ENCODE measurements at places on chromosomes 1 and 21. TPM values are rescaled to one million over a fixed set of nuclear protein-coding genes. Genes with fewer than 3 reads are reported as not detected.

DNA sequence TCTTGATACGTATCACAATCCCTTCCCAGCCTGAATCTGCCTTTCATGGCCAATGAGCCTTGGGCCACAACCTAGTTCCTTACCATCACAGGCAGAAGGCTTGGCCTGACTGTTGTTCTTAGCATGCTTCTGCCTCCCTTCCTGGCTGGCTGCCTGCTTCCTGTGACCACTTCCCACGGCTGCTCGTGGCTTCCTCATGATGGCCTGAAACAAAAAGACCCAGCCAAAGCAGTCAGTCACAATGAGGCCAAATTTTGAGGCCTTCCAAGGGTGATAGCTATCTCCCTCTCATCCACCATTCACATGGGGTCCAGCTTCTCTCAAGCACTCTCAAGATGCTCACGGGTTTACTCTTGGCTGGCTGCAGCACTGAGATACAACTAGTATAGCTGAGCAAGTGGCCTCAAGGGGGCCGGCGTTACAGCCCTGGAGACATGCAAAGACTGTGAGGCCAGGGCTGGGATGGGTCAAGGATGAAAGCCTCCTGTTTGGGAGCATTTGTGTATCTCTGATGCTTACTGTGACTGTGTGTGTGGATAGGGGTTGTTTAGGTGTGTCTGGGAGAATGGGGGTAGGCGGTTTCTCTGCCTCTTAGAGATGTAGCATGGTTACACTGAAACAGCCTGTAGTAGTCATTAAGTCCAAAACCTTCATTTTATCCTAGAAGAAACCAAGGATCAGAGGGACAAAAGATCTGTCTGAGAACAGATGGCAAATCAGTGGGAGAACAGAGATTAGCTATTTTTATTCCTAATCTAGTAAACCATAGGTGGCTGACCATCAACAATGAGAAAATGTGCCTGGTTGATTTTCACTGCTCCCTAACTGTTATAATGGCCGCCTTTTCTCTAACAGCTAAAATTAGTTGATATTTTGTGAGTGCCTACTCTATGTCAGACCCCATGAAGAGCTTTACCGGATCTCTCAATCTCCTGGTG is 5.4 kb upstream of the TOE1 start:
- no peak overlapping the region for H3K27ac ChIP-seq
- no peaks in the 10 kb centered on the region for H3K27me3 ChIP-seq
- no peaks in the 10 kb centered on the region for H3K4me1 ChIP-seq
- no peak for DNase-seq
- H3K4me3 ChIP-seq, result no peak overlapping the region
- H3K36me3 ChIP-seq, result peaks cover 5% of the 10 kb centered on the region

- H3K4me3 ChIP-seq, result no peak overlapping the region
- no peak for DNase-seq
- H3K27me3 ChIP-seq, result no peaks in the 10 kb centered on the region
- H3K4me1 ChIP-seq, result no peaks in the 10 kb centered on the region
- no peaks in the 10 kb centered on the region for H3K36me3 ChIP-seq
Measured at GRCh38 chr1:162950187-162950586, 89.2 kb upstream of the CCDC190 start.

DNA sequence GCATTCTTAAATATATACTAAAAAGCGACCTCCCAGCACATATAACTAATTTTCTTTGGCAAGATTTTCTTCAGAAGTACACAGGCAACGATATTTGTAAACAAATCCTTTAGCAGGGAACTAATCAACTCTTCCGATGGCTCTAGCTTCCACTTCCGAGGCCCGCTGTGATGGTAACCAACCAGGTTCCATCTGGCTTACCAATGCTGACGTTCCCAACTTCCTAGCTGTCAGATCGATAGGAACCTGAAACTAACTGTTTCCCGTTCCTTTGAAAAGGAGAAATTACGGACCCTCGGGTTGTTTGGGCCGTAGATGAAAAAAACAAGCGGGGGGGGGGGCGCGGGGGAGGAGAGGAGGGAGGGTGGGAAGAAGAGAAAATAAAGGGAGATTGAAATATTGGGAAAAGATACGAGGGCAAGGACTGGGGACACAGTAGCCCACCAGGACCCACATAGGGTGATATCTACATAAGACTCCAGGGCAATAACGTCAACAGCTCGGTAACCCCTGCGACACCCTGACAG is 513 bp downstream of the GTF2B start:
- peaks cover 3% of the 10 kb centered on the region for H3K4me1 ChIP-seq
- peak overlapping the region; percentile 93 for H3K27ac ChIP-seq
- H3K36me3 ChIP-seq, result peaks cover 3% of the 10 kb centered on the region
- H3K27me3 ChIP-seq, result no peaks in the 10 kb centered on the region
- DNase-seq, result peak; percentile 55

DNA sequence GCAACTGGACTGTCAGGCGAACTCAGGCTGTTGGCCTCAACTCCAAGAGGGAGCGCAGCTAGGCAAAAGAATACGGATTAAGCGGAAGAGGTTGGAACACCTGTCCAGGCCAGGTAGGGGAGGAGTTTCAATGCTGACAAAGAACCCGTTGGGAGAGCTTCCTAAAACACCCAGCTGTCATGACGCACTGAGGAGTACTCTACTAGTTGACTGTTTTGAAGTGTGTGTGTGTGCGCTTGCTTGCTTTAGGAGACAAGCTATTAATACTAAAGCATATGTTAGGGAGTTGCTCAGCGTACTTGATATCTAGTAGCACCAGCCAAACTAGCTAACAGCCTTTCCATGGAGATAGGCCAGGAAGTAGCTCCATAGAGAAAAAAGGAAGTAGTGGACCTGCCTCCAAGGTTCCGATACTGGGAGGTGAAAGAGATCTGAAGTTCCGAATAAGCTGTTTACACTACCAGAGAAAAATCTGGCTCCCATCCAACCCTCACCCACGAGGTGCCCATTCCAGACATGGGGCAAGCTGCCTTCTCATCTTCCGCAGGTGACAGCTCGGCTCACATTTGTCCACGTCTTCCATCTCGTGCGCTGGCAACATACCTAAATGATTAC is 974 bp upstream of the FNBP1L start:
- DNase-seq, result peak; percentile 34
- H3K27ac ChIP-seq, result peak overlapping the region; percentile 84
- peaks cover 5% of the 10 kb centered on the region for H3K27me3 ChIP-seq

DNA sequence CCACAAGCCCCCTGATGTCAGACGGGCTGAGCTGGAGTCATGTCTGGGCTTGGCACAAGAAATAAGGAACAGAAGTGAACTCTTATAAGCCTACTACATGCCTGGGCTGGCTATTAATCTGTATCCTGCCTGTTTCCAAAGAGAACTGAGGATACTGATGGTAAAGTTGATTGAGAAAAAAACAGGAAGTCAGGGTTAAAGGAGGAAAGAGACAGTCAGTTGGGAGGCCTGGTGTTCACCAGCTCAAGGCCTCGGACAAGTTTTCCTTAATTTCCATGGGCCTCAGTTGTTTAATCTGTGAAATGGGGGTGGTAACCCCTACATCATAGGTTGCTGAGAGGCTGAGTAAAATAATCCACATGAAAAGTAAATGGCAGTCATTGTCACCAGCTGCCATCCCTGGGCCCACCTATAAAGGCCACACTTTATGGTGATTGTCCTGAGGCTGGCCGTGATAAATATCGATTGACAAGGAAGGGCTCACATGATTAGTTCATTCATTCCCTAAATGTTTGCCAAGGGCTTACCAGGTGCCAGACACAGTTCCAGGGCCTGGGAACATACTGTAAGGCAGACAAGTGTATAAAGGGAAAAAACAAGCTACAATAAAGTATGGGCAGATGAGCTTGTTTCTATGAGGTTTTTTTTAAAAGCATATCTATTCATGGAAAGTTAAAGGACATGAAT is 2.8 kb downstream of the ALDH4A1 start:
- H3K27ac ChIP-seq, result no peak overlapping the region
- no peak for DNase-seq
- H3K27me3 ChIP-seq, result no peaks in the 10 kb centered on the region

Gene CHTOP
- total RNA-seq, result 60.5 TPM

DNA sequence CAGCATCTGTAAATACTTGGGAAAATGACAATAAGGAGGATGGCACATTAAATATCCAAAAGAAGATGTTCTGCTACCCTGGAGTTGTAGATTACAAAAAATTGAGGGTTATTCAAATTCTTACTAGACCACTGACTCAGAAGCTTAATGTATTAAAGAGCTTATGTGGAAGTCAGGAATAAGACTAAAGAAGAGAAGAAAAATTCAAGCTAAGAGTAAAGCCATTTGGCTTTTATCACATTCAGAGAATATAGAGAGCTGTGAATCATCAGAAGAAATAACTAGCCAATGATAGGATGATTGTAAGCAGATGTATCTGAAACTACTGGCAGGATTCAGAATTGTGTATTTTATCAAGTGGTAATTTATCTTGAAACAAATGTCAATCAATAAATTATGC is 237.0 kb downstream of the TBX15 start:
- no peak overlapping the region for H3K27ac ChIP-seq
- DNase-seq, result no peak
- no peaks in the 10 kb centered on the region for H3K36me3 ChIP-seq
- no peaks in the 10 kb centered on the region for H3K4me1 ChIP-seq
- no peaks in the 10 kb centered on the region for H3K27me3 ChIP-seq

GRCh38 chr1:243751506-243751905 is 98.5 kb downstream of the AKT3 start:
- H3K4me3 ChIP-seq, result no peak overlapping the region
- H3K36me3 ChIP-seq, result no peaks in the 10 kb centered on the region
- H3K27me3 ChIP-seq, result no peaks in the 10 kb centered on the region
- no peaks in the 10 kb centered on the region for H3K4me1 ChIP-seq

DNA sequence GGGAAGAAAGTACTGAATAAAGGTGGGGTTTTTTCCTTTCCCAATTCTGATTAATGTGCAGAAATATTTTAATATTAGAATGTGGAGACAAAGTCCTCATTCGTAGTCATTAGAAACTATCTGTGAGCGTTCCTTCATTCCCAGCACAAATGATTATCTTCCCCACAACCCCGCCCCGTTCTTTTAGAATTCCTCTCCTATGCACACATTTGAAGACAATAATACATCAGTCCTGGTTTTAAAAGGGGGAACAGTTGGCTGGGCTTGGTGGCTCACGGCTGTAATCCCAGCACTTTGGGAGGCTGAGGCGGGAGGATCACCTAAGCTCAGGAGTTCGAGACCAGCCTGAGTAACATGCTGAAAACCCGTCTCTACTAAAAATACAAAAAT is 876 bp downstream of the ALDH9A1 start:
- no peaks in the 10 kb centered on the region for H3K27me3 ChIP-seq
- DNase-seq, result no peak
- no peaks in the 10 kb centered on the region for H3K4me1 ChIP-seq
- no peaks in the 10 kb centered on the region for H3K36me3 ChIP-seq
- H3K4me3 ChIP-seq, result peak overlapping the region; percentile 92

GRCh38 chr1:93842750-93843500 is 36.1 kb downstream of the DNTTIP2 start:
- no peak overlapping the region for H3K4me3 ChIP-seq
- no peak for DNase-seq
- H3K27me3 ChIP-seq, result no peaks in the 10 kb centered on the region
- no peaks in the 10 kb centered on the region for H3K4me1 ChIP-seq
- no peaks in the 10 kb centered on the region for H3K36me3 ChIP-seq

Gene LCA5L
- 6.5 TPM for total RNA-seq

Gene VASH2
- total RNA-seq, result 1.7 TPM

- H3K36me3 ChIP-seq, result no peaks in the 10 kb centered on the region
- H3K27ac ChIP-seq, result no peak overlapping the region
- H3K4me3 ChIP-seq, result no peak overlapping the region
- no peak for DNase-seq
- no peaks in the 10 kb centered on the region for H3K27me3 ChIP-seq
Measured at GRCh38 chr1:192977089-192977706, 82.0 kb downstream of the UCHL5 start.

- H3K4me3 ChIP-seq, result no peak overlapping the region
- no peaks in the 10 kb centered on the region for H3K27me3 ChIP-seq
- H3K27ac ChIP-seq, result no peak overlapping the region
- no peaks in the 10 kb centered on the region for H3K4me1 ChIP-seq
- H3K36me3 ChIP-seq, result no peaks in the 10 kb centered on the region
Measured at GRCh38 chr21:14916676-14917141, 148.1 kb downstream of the NRIP1 start.

GRCh38 chr1:40389322-40389803 is 15.8 kb downstream of the SMAP2 start:
- no peak overlapping the region for H3K4me3 ChIP-seq
- H3K27me3 ChIP-seq, result no peaks in the 10 kb centered on the region
- DNase-seq, result no peak

DNA sequence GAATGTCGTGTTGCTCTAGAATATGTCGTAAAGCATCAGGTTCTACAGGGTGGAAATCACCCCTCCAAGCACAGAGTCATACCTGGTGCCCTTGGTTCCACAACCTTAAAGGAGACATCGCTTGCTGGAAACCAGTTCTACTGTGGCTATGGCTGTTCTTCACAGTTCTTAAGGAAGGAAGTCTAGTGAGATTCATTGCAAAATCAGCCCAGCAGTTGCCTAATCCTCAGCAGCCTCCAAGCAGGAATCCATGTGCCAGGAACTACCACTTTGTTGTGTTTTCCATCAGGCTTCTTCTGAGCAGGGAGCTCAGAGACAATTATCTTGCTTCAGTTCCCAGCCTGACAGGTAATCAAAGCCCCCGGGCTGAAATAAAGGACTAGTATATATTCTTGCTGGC is 45.0 kb upstream of the SLC35F3 start:
- no peak overlapping the region for H3K4me3 ChIP-seq
- no peaks in the 10 kb centered on the region for H3K27me3 ChIP-seq
- H3K4me1 ChIP-seq, result no peaks in the 10 kb centered on the region
- no peak for DNase-seq
- no peaks in the 10 kb centered on the region for H3K36me3 ChIP-seq

DNA sequence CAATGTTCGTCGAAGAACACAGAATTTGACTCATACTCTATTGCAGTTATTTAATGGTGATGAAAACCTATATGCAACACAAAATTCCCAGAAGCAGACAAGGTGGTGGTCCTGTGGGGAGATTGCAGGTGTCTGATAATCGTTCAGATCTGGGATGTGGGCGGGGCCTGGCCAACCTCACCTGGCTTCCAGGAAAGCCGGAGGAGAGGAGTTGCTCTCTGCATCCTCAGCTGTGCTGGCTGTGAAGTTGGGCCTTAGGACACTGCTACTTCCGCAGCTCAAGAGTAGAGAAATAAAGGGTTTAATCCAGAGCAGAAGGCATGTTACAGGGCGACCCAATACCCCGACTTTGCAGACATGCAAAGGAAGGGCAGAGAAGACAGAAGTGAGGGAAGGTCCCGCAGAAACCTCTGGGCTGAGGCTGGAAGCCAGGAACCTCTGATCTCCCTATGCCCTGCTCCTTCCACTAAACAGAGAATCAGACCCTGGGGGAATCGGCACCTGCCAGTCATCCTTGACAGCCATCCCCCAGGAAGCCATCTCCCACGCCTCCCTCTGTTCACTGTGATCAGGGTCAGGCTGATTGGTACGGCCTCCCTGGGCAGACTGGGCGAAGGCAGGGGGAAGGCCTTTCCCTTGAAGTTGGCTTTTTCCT is 590.3 kb downstream of the AJAP1 start:
- no peak overlapping the region for H3K4me3 ChIP-seq
- no peaks in the 10 kb centered on the region for H3K27me3 ChIP-seq
- no peak for DNase-seq
- H3K4me1 ChIP-seq, result no peaks in the 10 kb centered on the region

Gene FAM163A
- not detected for total RNA-seq

Gene LRRC3
- total RNA-seq, result 2.8 TPM
